ENCODE measurements at places on chromosomes 2 and 18.

DNA sequence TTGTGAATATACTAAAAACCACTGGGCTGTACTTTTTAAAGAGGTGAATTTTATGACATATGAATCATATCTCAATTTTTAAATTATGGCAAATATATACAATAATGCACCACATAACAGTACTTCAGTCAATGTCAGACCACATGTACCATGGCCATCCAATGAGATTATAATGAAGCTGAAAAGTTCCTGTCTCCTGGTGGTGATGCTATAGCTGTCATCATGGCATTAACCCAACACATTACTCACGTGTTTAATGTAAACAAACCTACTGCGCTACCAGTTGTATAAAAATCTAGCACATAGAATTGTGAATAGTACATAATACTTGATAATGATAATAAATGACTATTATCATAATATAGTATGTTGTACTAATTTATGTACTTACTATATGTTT, 77.6 kb upstream of the ID2 start:
- no peak for DNase-seq

- DNase-seq = no peak
Measured at GRCh38 chr2:43325107-43325811, 98.9 kb upstream of the ZFP36L2 start.

GRCh38 chr2:50624506-50624905, 407.4 kb downstream of the NRXN1 start:
- no peak for DNase-seq

DNA sequence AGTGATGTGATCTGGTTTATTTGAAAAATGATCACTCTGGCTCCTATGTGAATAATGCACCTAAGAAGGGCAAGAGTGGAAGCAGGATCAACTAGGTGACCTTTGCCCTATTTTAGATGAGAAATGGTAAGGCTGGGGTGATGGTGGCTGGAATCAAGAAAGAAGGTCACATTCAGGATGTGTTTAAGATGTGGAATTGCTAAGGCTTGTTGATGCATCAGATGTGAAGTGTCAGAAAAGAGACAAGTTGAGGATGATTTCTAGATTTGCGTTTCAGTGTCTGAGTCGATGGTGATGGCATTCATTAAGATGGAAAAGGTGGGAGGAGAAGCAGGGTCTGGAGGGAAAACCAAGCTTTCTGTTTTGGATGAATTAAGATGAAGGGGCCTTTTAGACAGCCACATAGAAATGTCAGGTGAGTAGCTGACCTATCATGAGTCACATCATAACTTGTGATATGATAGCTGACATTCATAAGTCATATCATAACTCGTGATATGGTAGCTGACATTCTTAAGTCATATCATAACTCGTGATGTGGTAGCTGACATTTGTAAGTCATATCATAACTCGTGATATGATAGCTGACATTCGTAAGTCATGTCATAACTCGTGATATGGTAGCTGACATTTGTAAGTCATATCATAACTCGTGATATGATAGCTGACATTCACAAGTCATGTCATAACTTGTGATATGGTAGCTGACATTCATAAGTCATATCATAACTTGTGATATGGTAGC, 101.2 kb upstream of the SEC11C start:
- no peak for DNase-seq

DNA sequence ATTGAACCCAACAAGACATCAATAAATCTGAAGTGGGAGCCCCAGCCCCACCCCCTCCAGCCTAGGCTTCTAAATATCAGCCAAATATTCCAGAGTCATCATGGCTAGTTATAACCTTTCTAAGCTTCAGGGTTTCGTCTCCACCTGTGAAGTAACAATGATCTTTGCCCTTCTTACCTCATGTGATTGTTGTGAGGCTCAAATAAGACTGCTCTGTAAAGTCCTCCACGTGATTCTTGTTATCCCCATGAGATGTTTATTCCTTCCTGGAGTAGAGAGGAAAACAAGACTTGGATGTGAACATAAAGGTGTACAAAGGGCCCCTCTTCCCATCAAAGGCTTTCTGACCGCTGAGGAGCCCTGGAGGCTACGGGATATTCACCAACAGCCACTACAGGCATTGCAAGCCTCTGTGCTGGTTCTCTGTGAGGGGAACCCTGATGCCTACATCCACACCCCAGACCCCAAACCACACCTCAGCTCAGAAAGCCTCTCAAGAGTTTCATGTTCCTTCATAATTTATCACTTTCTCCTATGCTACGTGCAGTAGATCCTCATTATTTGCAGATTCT, 20.1 kb upstream of the REEP1 start:
- no peak for DNase-seq

GRCh38 chr18:72273025-72273424, 271.1 kb downstream of the CBLN2 start:
- DNase-seq = no peak

- DNase-seq = no peak
Measured at GRCh38 chr2:239315308-239315707, 85.5 kb downstream of the HDAC4 start.

DNA sequence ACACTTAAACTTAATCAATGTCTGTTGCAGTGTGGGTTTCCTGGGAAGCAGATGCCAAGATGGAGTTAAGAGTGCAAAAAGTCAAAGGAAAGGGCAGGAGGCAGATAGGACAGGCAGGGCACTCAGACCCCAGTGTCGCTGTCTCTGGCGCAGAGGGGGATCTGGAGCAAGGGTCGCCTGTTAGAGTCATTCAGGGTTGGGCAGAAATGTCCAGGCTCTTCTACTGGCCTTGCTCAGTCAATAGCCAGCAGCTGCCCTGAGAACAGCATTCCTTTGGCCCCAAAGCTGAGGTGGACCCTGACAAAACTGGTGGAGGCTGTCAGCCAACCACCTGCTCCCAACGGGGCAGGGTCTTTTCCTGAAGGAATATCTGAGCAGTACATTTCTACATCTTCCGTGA, 97.1 kb upstream of the SLC66A3 start:
- DNase-seq = no peak

DNA sequence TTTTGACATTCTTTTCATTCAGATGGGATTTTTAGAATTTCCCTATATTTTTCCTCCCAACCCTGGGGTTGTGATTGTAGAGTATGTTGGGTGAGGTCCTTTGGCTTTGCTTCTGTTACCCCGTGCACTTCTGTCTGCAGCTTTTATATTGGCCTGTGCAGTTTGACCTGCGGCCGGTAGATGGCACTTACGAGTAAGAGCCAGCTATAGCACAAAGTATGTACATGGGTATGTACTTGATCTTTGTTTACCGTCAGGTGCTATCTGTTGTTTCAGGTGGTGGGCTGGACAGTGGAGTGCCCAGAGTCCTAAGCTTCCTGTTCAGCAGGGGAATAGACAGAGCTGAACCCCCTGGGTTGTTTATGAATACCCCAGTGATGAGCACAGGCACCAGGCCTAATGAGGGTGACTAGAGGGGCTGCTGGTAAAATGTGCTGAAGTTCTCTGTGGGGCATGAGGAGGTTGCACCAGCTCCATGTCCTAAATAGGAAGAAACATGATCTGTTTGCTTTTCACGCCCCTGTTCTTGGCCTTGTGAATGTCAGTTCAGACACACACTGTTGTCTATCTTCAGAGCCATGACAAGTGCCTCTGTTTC, 58.9 kb upstream of the THUMPD2 start:
- DNase-seq = no peak

- DNase-seq = no peak
Measured at GRCh38 chr2:42137125-42137841, 31.9 kb upstream of the EML4 start.

DNA sequence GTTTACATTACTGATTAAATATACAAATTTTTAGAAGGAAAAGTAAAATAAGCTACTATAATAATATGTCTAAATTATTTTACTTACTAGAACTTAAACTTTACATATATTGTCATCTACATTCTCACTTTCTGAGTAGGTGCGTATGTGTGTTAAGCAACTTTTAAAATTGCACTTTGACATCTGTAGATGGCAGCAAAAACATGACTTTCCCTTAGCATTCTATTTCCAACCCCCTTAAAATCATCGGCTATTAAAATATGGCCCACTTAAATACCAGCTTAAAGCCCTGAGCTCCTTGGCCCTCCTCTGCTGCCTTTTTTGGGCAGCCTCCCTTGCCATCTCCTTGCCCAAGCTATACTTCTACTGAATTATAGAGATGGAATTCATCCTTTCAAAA, 78.0 kb downstream of the UPP2 start:
- DNase-seq = no peak

GRCh38 chr18:45974088-45974536, 7.0 kb upstream of the EPG5 start:
- DNase-seq = peak; percentile 85

- no peak for DNase-seq
Measured at GRCh38 chr2:54531558-54531957, 75.4 kb downstream of the SPTBN1 start.

- no peak for DNase-seq
Measured at GRCh38 chr2:67006373-67006960, 390.7 kb upstream of the ETAA1 start.
